ENCODE measurements at places on chromosomes 11 and 22.

- H3K4me3 ChIP-seq = no peak overlapping the region
- no peak for DNase-seq
- no peak overlapping the region for H3K27ac ChIP-seq
- no peaks in the 10 kb centered on the region for H3K4me1 ChIP-seq
- H3K27me3 ChIP-seq = no peaks in the 10 kb centered on the region
- no peaks in the 10 kb centered on the region for H3K36me3 ChIP-seq
Observed at GRCh38 chr11:28289444-28289843, 181.3 kb downstream of the METTL15 start.

DNA sequence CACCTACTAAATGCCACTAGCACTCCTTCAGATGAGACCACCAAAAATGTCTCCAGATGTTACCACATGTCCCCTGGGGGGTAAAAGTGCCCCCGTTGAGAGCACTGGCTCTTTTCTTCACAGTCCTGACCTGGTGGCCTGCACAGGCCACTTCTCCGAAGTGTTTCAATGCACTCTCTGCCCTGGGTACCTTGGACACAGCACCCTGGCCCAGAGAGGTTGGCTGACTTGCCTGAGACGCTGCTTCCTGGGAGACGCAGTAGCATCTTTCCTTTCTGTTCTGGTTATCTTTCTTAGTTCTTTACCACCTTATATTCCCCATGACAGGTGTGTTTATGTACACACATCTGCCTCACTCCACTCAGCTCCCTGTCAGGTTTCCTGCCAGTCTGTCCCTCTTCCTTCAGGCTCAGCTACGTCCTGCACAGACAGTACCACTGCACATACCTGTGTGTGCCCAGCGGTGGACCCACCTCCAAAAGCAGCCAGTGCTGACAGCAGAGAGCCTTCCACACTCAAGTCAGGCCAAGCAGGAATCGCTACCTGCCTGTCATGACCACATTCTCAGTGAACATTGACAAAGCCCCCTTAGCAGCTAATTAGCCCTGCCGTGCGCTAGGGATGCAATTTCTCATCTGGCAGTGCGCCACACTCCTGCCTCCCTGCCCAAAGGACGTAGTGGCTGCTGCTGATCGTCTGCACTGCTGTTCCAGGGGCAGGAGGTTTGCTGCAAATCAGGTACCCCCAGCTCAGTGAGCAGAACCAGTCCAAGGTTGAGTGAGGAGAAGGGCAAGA, 39.0 kb downstream of the FAM83F start:
- no peak for DNase-seq
- H3K27ac ChIP-seq = no peak overlapping the region
- H3K4me1 ChIP-seq = no peaks in the 10 kb centered on the region
- no peak overlapping the region for H3K4me3 ChIP-seq
- no peaks in the 10 kb centered on the region for H3K36me3 ChIP-seq

- H3K27me3 ChIP-seq = no peaks in the 10 kb centered on the region
- no peak for DNase-seq
- no peak overlapping the region for H3K27ac ChIP-seq
Observed at GRCh38 chr11:67117672-67118180, 1.3 kb upstream of the KDM2A start.

DNA sequence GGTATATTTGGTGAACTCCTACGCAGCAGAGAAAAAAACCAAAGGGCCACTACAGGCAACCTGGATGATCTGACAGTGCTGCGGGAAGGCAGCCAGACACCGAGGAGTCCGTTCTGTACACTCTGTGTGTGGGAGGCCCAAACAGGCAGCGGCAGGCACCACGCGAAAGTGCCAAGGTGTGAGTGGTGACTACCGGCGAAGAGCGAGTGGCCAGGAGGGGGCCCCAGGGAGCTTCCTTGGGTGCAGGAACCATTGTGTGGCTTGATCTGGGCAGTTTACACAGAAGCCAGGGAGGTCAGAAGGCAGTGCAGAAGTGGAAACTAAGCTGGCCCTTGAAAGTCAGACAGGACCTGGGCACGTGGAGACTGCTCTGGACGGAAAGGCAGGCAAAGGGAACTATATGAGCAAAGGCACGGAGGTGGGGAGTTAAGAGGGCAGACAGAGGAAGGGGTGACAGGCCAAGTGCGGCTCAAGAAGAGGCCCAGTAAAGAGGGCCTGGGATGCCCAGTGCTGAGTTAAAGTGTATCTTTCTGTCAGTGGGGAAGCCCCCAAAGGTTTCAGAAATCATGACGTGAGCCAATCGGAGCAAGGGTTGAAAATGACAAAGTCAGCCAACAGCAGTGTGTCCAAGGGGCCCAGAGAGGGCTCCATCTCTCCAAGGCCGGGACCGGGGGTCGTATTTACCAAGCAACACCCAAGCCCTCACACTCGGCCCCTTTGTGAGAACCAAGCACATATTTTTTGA, 10.6 kb downstream of the TMEM184B start:
- H3K4me3 ChIP-seq = no peak overlapping the region
- no peaks in the 10 kb centered on the region for H3K27me3 ChIP-seq
- H3K4me1 ChIP-seq = peaks cover 43% of the 10 kb centered on the region
- H3K27ac ChIP-seq = peak overlapping the region; percentile 98

- no peak overlapping the region for H3K4me3 ChIP-seq
- no peaks in the 10 kb centered on the region for H3K27me3 ChIP-seq
- H3K4me1 ChIP-seq = no peaks in the 10 kb centered on the region
- no peaks in the 10 kb centered on the region for H3K36me3 ChIP-seq
Observed at GRCh38 chr11:8544807-8545206, 49.2 kb downstream of the STK33 start.

DNA sequence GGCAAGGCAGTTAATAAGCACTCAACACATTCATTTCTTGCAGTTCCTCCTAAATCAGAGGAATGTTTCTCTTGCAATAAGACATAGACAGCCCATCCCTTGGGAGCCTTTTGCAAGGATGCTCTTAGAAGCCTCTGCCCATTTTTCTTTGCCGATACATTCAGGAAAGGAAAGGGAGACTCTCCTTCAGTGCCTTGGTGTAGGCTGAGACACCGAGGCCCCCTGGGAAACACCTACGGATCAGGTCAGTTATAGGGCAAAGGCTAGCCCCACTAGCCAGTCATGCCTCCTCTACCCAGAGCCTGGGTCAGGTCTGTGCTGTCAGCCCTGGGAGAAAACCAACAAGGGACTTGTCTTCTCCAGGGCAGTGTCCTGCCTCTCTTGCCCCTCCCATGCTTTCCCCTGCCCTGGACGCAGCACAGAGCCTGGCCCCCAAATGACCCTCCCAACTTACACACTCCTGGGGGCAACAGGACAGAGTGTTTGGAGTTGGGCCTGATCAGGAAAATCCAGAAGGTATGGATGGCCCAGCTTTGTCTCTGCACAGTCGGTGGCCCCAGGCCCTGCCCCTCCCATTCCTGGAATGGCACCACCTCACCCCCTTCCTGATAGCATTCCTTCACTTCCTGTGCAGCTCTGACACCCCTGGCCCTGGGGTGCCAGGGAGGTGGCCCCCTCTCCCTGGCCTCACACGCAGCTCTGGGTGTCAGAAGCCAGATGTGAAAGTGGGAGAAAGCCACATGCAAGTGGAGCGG, 18.3 kb downstream of the ANKK1 start:
- no peaks in the 10 kb centered on the region for H3K36me3 ChIP-seq
- H3K27me3 ChIP-seq = no peaks in the 10 kb centered on the region
- no peak for DNase-seq
- no peak overlapping the region for H3K4me3 ChIP-seq
- no peak overlapping the region for H3K27ac ChIP-seq
- H3K4me1 ChIP-seq = no peaks in the 10 kb centered on the region

DNA sequence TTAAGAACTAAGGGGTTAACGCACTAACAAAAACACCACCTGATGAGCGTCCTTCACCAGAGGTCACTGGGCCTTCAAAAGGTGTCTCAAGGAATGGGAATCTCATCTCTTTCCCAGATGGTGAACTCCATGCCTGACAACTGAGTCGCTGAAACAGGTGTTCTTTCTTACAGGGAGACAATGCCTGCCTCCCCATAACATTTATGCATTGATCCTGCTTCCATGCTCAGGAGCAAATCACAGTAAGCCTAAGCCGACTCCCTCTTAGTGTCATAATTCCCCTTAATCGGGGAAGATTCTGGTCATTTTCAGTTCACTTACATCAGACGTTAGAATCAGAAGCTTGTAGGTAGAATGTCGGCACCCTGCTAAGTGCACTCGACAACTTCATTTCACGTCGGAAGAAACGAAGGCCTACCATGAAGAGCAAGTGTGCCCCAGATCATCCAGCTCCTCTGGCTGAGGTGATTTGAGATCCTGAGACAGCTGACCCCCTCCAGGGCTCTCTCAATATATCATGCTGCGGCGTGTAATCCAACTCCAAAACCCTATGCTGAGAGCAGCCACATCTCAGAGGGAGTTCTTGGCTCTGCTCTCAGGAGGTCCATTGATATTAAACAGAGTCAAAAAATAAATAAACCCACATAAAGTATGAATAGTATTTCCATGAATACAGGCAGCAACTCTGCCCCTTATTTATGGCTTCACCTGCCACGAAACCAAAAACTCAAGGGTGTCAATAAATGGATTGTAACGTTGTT, 163.1 kb downstream of the LARGE1 start:
- H3K27me3 ChIP-seq = no peaks in the 10 kb centered on the region
- no peak overlapping the region for H3K4me3 ChIP-seq
- H3K27ac ChIP-seq = no peak overlapping the region
- H3K36me3 ChIP-seq = no peaks in the 10 kb centered on the region
- no peak for DNase-seq
